IMR-90 (cell line): ENCODE measurements at places on chromosomes 1 and 21. TPM values are rescaled to one million over a fixed set of nuclear protein-coding genes. Genes with fewer than 3 reads are reported as not detected.

- no peaks in the 10 kb centered on the region for H3K36me3 ChIP-seq
- no peak overlapping the region for H3K27ac ChIP-seq
- DNase-seq, result no peak
- H3K27me3 ChIP-seq, result no peaks in the 10 kb centered on the region; the same call in 1 of the 2 replicates
- no peak overlapping the region for H3K4me3 ChIP-seq
- no peaks in the 10 kb centered on the region for H3K4me1 ChIP-seq
These were observed 11.8 kb upstream of the SLAMF7 start for GRCh38 chr1:160727316-160727640.

DNA sequence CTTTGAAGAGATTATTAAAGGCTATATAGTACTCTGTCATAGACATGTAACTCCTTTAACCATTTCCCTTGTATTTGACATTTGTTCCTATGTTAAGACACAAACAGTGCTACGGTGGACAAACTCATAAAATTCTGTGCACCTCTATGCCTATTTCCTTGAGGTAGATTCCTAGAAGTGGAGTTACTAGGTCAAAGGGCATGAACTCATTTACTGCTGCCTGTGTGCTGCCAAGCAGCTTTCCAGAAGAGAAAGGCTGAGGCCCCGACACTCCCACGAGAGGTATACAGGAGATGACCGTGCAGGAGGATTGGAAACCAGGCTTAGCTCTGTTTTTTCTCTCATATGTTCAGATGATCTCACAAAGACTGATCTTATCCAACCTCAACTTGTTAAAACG, 34.4 kb upstream of the TENT5C start:
- H3K4me1 ChIP-seq, result no peaks in the 10 kb centered on the region; the same call in 1 of the 2 replicates
- H3K27me3 ChIP-seq, result peaks cover 20% of the 10 kb centered on the region
- H3K27ac ChIP-seq, result no peak overlapping the region
- no peak for DNase-seq

DNA sequence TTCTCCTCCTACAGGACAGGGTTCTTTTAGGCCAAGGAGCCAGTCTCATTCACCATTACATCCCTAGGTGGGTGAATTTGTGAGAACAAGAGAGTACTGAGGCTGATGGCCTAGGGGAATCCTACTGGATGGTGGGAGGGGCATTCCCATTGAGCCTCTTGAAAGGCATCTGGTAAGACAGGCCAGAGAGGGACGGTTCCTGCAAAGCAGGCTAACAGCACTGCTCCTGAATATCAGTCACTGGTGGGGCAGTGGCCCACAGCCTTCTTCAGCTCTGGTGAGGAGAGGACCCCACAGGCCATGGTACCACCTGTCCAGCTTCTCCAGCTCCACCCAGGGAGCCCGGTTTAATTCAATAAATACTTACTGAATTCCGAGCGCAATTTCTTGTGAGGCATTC, 125.9 kb upstream of the EDN2 start:
- H3K4me3 ChIP-seq, result no peak overlapping the region
- H3K36me3 ChIP-seq, result no peaks in the 10 kb centered on the region
- no peaks in the 10 kb centered on the region for H3K27me3 ChIP-seq
- DNase-seq, result no peak
- no peak overlapping the region for H3K27ac ChIP-seq

GRCh38 chr1:212754680-212755079, 36.9 kb downstream of the NSL1 start:
- DNase-seq, result no peak
- peaks cover 1% of the 10 kb centered on the region; the same call in 1 of the 2 replicates for H3K36me3 ChIP-seq
- no peaks in the 10 kb centered on the region for H3K27me3 ChIP-seq
- no peak overlapping the region for H3K4me3 ChIP-seq
- no peak overlapping the region for H3K27ac ChIP-seq

Gene OR10J1
- not detected in 2 replicates for total RNA-seq

Gene DYNLT5
- 0.18 and 0.28 TPM in 2 replicates for total RNA-seq

Gene TAL1
- not detected in 2 replicates for total RNA-seq

DNA sequence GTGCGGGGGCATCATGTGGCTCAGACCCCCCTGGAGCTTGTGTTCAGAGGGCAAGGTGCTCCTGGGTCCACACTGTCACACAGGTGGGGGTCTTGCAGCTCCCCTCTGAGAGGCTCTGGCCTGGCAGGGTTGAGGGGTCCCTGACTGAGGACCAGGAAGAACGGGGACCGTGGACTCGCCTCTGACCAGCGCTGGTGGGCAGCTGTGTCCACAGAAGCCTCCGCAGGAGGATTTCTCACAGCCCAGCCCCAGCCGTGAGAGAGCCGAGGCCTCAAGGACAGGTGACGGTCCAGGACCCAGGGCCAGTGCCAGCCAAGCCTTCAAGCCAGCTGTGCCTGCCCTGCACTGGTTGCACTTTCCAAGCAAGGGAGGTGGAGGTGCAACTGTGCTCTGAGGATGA, 63.5 kb upstream of the TTC34 start:
- no peak overlapping the region for H3K4me3 ChIP-seq
- H3K27ac ChIP-seq, result no peak overlapping the region
- H3K36me3 ChIP-seq, result no peaks in the 10 kb centered on the region
- H3K4me1 ChIP-seq, result no peaks in the 10 kb centered on the region

- peak; percentile 66 for DNase-seq
- H3K4me3 ChIP-seq, result no peak overlapping the region
- H3K27ac ChIP-seq, result no peak overlapping the region
- peaks cover 11% of the 10 kb centered on the region for H3K4me1 ChIP-seq
These were observed 24.4 kb downstream of the URB1 start for GRCh38 chr21:32368386-32368785.

Gene AQP10
- total RNA-seq, result not detected in 2 replicates

Gene FCRL3
- not detected in 2 replicates for total RNA-seq

- no peak overlapping the region for H3K27ac ChIP-seq
- H3K27me3 ChIP-seq, result no peaks in the 10 kb centered on the region
- H3K4me3 ChIP-seq, result no peak overlapping the region
- H3K36me3 ChIP-seq, result no peaks in the 10 kb centered on the region
- peaks cover 9% of the 10 kb centered on the region for H3K4me1 ChIP-seq
- DNase-seq, result no peak
These were observed 43.6 kb upstream of the TMEM61 start for GRCh38 chr1:54936791-54937190.

- DNase-seq, result peak; percentile 77
- peaks cover 23% of the 10 kb centered on the region for H3K36me3 ChIP-seq
- peaks cover 51% of the 10 kb centered on the region for H3K4me1 ChIP-seq
- peak overlapping the region; percentile 72; the same call in 1 of the 2 replicates for H3K27ac ChIP-seq
- H3K27me3 ChIP-seq, result no peaks in the 10 kb centered on the region
These were observed 1.6 kb upstream of the SH3BGRL3 start for GRCh38 chr1:26278303-26278702.

- H3K4me3 ChIP-seq, result no peak overlapping the region
These were observed 8.5 kb upstream of the ARF1 start for GRCh38 chr1:228073857-228074545.

DNA sequence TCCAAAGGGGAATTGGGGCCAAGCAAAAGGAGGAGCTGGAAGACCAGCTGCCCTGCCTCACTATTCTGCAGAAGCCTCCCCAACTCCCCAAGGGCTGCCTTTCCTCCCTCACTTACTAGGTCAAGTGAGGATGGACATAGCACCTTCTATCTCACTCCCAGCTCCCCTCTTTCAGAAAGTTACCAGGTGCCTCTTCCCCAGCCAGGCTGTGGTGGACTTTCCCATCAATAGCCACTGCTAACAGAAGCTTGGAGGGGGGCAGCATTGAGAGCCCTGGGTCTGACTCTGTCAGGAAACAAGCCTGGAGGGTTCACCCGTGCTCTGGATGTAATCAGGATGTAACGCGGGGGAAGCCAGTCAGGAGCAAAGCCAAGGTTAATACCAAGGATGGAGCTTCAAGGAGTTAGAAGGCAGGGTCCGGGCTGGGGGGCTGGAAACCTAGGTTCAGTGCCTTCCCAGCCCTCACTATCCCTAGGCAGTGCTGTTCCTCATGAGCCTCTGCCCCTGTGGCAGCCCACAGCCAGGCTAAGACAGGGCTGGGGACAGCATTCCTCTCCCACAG, 127.8 kb upstream of the NGF start:
- no peak for DNase-seq
- no peak overlapping the region for H3K4me3 ChIP-seq
- no peaks in the 10 kb centered on the region for H3K27me3 ChIP-seq
- H3K36me3 ChIP-seq, result no peaks in the 10 kb centered on the region

GRCh38 chr1:223887747-223888418, 42.1 kb upstream of the TP53BP2 start:
- peak overlapping the region; percentile 20; the same call in 1 of the 2 replicates for H3K4me3 ChIP-seq
- no peaks in the 10 kb centered on the region for H3K36me3 ChIP-seq
- H3K27me3 ChIP-seq, result no peaks in the 10 kb centered on the region
- H3K4me1 ChIP-seq, result peaks cover 4% of the 10 kb centered on the region

DNA sequence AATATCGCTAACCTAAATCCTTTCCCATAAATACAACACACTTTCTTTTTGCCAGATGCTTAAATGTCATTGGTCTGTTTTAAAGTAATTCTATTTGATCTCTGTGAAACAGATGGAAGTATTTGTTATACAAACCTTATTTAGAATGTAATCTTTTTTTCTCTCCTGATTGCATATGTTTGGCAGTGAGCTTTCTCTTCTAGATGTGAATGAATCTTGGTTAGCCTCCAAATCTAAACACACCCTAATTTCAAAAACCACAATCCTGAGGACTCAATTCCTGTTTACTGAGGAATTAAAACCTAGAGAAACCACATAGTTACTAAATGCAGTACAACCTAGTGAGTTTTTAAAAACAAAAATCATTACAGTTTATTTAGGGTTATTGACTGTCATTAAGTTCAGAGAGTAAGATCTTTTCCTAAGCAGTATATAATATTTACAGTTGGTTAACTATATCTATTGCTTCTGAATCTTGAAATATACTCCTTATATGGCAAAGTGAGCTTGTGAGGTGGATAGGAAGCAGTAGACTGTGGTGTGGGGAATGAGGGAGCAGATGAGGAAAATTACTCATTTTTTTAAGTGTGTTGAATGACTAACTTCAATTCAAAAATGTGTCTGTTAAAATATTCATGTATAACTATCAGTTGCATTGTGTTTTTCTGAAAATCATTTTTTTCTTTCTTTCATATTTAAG, 218.7 kb downstream of the FMN2 start:
- peak overlapping the region; percentile 17; the same call in 1 of the 2 replicates for H3K27ac ChIP-seq
- no peaks in the 10 kb centered on the region for H3K36me3 ChIP-seq
- DNase-seq, result peak; percentile 85

DNA sequence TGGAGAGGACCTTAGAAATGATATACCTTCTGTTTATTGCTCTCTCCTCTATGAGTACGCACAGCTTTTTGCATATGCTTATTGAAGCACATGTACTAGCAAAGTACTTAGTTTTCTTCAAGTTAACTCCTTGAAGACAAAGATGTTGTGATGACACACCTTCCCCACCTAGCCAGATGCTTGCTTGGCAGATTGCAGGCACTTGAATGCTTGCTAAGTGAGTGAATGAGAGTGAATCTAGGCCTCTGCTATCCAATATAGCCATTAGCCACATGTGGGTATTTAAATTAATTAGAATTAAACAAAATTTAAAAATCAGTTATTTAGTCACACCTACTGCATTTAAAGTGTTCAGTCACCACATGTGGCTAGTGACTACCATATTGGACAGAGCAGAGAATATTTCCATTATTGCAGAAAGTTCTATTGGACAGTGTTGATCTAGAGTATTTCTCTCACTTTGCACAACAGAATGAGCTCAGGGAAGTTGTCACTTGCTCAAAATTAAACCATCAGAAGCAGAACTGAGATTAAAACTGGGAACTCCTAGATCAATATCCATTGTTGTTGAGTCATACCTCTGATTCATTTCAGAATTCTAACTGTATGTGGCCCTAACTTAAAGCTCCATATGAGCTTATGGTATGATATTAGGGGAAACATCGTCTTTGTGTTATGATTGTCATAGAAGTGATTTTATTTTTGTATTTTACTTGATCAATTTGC, 8.6 kb upstream of the EEIG2 start:
- H3K4me3 ChIP-seq, result no peak overlapping the region
- no peak overlapping the region for H3K27ac ChIP-seq
- no peaks in the 10 kb centered on the region for H3K4me1 ChIP-seq
- H3K27me3 ChIP-seq, result peaks cover 4% of the 10 kb centered on the region
- no peak for DNase-seq

Gene GREM2
- total RNA-seq, result 3.0 and 5.0 TPM in 2 replicates

DNA sequence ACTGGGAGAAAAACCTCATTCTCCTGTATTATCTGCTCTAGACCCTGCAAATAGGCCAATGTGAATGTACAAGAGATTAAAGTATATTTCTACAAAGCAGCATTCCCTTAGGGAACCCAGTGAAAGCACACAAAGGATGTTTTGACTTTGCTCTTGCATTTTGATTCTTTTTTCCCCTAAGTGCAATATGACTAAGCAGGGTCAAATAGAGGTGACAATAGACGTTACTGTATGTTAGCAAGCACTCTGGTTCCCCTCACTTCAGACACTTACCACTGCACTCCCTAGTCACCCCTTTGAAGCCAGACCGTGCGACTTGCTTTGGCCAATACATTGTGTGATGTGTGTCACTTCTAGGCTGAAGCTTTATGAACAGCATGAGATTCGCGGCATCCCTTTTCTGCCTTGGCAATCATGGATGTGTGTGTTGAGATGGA, 209.7 kb downstream of the RHOU start:
- DNase-seq, result peak; percentile 39
- peaks cover 2% of the 10 kb centered on the region; the same call in 1 of the 2 replicates for H3K4me1 ChIP-seq
- no peak overlapping the region for H3K27ac ChIP-seq
- no peaks in the 10 kb centered on the region for H3K36me3 ChIP-seq
- 0 out of 2 replicates have a peak, but pooled peaks cover 4% of the 10 kb centered on the region for H3K27me3 ChIP-seq

GRCh38 chr1:11059155-11059967, 457 bp downstream of the SRM start:
- H3K4me3 ChIP-seq, result peak overlapping the region; percentile 93
- H3K36me3 ChIP-seq, result peaks cover 25% of the 10 kb centered on the region
- no peaks in the 10 kb centered on the region for H3K27me3 ChIP-seq

GRCh38 chr1:230230273-230230672, 163.2 kb downstream of the GALNT2 start:
- H3K4me1 ChIP-seq, result peaks cover 5% of the 10 kb centered on the region; the same call in 1 of the 2 replicates
- no peak for DNase-seq
- no peaks in the 10 kb centered on the region for H3K27me3 ChIP-seq
- H3K27ac ChIP-seq, result no peak overlapping the region
- no peak overlapping the region for H3K4me3 ChIP-seq
- 0 out of 2 replicates have a peak, but pooled peaks cover under 1% of the 10 kb centered on the region for H3K36me3 ChIP-seq

GRCh38 chr1:56092684-56093570, 486.4 kb downstream of the PLPP3 start:
- H3K4me1 ChIP-seq, result peaks cover 4% of the 10 kb centered on the region; the same call in 1 of the 2 replicates
- no peak for DNase-seq
- H3K4me3 ChIP-seq, result no peak overlapping the region
- H3K27ac ChIP-seq, result no peak overlapping the region
- no peaks in the 10 kb centered on the region for H3K27me3 ChIP-seq
- no peaks in the 10 kb centered on the region for H3K36me3 ChIP-seq

GRCh38 chr1:183970516-183971300, 66.8 kb downstream of the COLGALT2 start:
- H3K27ac ChIP-seq, result no peak overlapping the region
- peaks cover 1% of the 10 kb centered on the region; the same call in 1 of the 2 replicates for H3K36me3 ChIP-seq
- no peaks in the 10 kb centered on the region for H3K27me3 ChIP-seq
- DNase-seq, result no peak
- no peaks in the 10 kb centered on the region for H3K4me1 ChIP-seq

GRCh38 chr1:173052681-173053196, 2.0 kb upstream of the TNFSF18 start:
- H3K36me3 ChIP-seq, result no peaks in the 10 kb centered on the region
- 0 out of 2 replicates have a peak, but pooled peaks cover 2% of the 10 kb centered on the region for H3K4me1 ChIP-seq
- no peak overlapping the region for H3K27ac ChIP-seq
- no peak overlapping the region for H3K4me3 ChIP-seq
- DNase-seq, result no peak
- no peaks in the 10 kb centered on the region for H3K27me3 ChIP-seq

Gene CYP4X1
- not detected in 2 replicates for total RNA-seq

Gene LAMC2
- 2.2 and 2.3 TPM in 2 replicates for total RNA-seq

Gene PROK1
- total RNA-seq, result not detected in 2 replicates

Gene ANKRD34A
- 0.56 and 0.90 TPM in 2 replicates for total RNA-seq

- H3K36me3 ChIP-seq, result no peaks in the 10 kb centered on the region
- H3K27me3 ChIP-seq, result no peaks in the 10 kb centered on the region
- no peaks in the 10 kb centered on the region for H3K4me1 ChIP-seq
These were observed 25.7 kb downstream of the TESK2 start for GRCh38 chr1:45465277-45465676.
